ENCODE measurements at places on chromosomes 1 and 21.
A peak's percentile ranks its signal among the peaks of the same experiment; 100 is the strongest.

- DNase-seq: no peak
These were observed 1038.9 kb downstream of the BRINP3 start for GRCh38 chr1:189438808-189439207.

DNA sequence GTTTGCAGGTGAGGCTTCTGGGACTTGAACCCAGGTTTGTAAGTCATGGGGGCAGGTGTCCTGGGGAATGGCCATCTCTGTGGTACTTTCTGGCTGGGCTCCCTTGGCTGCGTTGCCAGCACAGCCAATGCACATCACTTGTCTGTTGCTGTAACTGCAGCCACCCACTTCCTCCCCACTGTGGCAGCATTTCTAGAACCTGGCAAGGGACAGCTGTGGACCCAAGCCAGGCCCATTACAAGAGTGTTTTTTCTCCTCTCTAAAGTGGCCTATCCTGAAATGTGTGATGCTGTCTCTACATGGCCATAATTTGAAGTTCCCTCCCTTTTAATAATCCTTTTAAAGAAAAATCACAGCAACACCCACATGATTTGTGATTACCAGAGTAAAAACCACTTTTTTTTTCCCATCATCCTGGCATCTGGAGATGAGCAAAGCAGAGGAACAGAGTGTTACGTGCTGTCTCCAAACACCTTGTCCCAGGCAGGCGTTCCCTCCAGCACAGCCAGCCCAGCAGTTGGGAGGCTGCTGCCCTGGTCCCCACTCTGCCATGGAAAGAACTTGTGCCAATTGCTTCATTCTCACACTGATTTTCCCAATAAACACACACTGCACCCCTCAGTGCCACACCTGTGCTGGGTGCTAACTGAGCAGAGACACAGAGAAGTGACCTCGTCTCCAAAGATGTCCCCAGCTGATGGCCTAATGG lies 360.6 kb upstream of the USP24 start:
- no peak for DNase-seq

GRCh38 chr1:201721082-201722049 lies 107.6 kb upstream of the IPO9 start:
- no peak for DNase-seq

GRCh38 chr1:172219966-172220365 lies 200.5 kb upstream of the C1orf105 start:
- DNase-seq: no peak

DNA sequence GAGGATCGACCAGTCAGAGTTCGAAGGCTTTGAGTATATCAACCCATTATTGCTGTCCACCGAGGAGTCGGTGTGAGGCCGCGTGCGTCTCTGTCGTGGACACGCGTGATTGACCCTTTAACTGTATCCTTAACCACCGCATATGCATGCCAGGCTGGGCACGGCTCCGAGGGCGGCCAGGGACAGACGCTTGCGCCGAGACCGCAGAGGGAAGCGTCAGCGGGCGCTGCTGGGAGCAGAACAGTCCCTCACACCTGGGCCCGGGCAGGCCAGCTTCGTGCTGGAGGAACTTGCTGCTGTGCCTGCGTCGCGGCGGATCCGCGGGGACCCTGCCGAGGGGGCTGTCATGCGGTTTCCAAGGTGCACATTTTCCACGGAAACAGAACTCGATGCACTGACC lies 9.6 kb downstream of the FAAP20 start:
- no peak for DNase-seq

DNA sequence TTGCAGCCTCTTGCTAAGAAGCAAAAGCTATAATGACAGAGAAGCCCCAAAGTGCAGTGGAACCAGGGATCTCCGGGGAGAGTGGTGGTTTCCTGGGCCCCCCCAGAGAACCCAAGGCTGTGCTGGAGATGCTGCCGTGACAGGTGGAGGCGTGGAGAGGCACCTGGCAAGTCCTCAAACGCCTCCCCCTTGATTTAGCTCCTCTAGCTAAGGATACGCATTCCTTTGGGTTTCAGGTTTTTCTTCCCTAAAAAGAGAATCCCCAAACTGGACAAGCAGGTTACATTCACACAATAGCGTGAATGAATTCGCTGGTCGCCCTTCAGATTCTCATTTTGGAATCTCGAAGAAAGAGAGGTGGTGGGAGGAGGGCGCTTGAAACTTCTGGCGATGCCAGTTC lies 853 bp upstream of the ATP1A1 start:
- no peak for DNase-seq

DNA sequence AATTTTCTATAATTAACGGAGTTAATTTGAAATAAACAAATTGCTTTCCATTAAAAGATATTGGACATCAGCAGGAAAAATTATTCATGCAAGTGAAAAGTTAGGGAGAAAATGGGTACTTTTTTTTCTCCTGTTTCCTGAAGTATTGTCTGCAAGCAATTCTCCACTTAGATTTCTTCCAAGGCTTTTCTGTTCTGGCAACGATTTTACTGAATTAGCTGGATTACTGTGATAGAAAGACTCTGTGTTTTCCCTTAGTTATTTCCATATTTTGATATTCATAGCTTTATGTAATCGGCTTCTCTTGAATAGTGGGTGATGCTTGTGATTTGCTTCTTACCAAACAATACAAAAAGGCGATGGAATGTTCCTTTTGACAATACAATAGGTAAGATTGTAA lies 1333.9 kb downstream of the AMY1C start:
- DNase-seq: peak; percentile 11

GRCh38 chr1:191675856-191676783 lies 482.1 kb upstream of the RGS18 start:
- no peak for DNase-seq

- no peak for DNase-seq
These were observed 21.4 kb downstream of the ACP6 start for GRCh38 chr1:147648933-147649332.

- DNase-seq: peak; percentile 97
These were observed at the start of gene DPH2 for GRCh38 chr1:43969746-43970466. Gene DPH2 (plus strand): TSS chr1:43970010. CDS start chr1:43970176, 166 bp downstream.

DNA sequence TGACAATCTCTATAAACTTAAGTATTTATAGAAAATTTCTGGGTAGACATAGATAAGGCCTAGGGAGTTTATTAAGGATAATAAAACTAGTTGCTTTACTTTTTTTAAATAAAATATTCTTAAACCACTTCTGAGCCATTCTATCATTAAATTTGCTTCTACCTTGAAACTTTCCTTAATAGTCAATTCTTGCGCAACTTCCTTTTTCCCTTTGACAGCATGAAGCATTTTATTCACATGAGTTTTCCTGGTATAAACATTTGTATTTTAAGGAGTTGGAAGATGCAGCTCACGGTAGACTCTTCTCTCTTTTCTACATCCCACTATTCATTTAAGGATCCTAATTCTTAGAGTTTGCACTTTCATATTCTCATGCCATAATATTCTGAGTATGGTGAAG lies 75.8 kb upstream of the DPH5 start:
- DNase-seq: no peak

DNA sequence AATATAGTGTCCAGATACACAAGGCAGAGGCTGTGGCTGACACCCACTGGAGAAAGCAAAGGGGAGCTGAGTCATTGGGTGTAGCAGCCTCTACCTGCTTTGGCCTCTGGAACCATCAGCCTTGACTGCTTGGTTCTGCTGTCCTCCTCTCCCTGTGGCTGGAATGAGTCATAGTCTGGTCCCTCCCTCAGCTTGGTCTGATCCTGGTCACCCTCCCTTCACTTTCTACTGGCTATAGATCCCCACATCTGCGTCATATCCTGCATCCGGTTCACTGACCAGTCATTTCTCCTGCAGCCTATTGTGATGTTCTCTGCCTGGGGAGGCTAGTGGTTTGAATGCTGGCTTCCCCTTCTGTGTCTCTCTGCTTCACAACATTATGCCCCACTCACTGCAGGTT lies 372.8 kb upstream of the DAB1 start:
- DNase-seq: no peak

DNA sequence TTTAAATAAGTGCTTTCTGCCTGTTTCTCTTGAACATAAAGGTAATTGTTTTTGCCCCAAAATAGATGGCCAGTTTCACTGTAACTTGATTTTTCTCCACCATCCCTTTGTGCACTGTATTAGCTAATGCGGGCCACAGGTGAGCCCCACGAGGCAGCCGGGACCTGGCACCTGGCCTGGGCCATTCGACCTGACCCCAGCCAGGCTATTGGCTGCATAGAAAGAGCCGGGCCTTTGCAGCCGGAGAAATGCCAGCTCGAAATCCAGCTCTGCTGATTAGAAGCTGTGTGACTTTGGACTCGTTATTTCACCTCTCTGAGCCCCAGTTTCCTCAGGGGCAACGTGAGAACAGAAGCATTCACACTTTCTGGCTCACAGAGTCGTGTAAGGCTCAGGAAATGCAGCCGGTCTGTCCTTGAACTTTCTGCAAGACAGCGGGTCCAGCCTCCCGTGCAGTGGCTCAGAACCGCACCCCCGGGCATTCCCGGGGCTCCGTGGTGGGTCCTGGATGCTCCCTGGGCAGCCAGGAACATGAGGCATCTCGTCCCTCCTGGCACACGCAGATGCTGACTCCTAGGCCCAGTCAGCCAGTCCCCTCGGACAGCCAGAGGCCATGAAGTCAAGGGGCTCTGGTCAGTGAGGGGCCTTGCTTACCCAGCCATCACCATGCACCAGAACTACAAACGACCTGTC lies 37.4 kb upstream of the ACTRT2 start:
- DNase-seq: no peak

DNA sequence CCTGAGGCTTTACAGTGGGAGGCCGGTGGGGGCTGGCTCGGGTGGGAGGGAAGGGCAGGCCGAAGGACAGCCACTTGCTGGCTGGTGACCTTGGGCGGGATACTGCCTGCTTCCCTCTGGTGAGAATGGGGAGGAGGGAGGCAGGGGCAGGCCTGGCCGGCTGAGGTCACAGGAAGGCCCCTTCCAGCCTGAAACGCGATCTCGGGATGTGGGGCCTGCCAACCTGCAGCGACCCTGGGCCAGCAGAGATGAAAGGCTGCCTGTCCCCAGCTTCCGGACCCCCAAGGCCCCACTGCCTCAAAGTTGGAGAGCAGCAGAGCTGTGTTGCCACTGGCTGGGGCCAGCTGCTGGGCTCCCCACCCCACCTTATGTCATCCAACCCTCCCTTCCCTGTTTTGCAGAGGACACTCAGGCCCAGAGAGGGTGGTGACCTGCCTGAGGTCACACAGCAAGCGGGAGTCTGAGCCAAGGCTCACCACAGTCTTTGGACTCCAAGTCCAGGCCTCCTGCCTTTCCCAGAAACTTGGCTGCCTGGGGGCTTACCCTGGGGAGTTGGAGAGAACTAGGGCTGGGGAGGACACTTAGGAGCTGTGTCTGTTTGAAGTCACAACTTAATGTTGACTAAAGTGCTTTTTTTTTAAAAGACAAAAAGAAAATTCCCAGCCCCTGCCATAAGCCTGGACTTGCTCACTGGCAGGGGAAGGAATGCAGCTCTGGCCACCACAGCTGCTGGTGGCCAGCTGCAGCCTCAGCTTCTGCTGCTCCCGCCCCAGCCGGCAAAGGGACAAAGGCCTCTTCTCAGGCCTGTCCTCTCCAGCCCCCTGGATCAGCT lies 14.8 kb upstream of the WASF2 start:
- peak; percentile 87 for DNase-seq

DNA sequence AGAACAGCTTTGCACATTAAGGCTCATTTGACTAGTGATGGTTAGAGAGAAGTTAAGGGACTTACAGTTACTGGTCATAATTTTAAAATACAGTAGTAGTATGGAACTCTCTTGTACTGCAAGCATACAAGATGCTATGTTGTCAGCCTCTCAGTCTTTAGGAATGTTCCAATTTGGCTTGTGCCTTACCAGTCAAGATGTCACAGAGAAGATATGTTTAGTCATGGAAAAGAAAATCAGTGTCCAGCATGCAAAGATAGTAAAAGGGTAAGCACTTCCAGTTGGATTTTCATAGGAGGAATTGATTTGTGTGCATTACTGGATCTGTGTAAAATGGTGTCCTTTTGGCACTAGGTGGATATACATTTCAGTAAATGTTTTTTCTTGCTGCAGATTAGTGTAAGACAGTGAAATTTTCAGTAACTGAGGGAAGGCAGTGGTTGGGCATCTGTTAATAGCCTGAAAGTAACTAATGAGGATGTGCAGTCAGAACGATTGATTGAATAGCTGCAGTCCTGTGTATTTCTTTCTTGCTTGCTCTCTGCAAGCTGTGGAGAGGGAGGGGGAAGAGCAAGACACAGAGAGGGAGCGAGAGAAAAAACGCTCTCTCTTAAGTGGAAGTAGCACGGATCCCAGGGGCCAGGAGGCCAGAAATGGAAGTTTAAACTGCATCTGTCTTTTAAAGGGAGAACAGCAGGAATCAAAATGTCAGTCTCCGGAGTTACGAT lies 108.2 kb downstream of the CLEC20A start:
- peak; percentile 48 for DNase-seq

GRCh38 chr1:52057255-52057654 lies 1.2 kb downstream of the BTF3L4 start:
- no peak for DNase-seq

GRCh38 chr21:35222541-35222941 lies 173.4 kb upstream of the RUNX1 start:
- no peak for DNase-seq

GRCh38 chr1:108117945-108118902 lies 81.9 kb downstream of the SLC25A24 start:
- DNase-seq: no peak

DNA sequence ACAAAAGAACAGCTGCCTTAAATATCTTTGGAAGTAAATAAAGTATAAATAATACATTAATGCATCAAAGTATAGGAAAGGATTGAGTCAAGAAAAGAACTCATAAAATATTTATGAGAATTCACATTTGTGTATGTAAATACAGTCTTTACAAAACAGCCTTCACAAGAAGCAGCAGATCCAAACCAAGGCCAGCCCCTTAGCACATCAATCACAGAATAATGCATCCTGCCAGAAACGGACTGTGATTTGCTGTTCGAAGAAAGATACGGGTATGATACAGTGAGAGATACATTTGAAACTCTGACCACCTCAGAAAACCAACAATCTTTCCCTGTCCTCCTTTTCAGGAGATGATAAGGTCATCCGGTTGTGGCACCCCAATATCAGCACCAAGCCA lies 70.9 kb downstream of the WDR64 start:
- no peak for DNase-seq

GRCh38 chr1:159214149-159214760 lies 9.6 kb downstream of the ACKR1 start:
- peak; percentile 31 for DNase-seq

DNA sequence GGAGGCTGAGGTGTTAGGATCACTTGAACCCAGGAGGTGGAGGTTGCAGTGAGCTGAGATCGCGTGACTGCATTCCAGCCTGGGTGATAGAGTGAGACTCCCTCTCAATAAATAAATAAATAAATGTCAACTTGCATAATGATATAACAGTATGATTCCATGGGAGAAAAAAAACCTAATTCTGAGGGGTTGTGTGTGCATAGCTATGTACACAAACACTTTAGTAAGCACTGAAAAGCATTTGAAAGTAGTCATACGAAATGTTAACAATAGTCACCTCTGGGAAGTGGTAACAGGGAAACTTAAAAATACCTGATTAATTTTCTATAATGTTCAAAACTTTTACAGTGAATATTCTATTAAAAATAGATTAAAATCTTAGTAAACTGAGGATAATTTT lies 43.2 kb downstream of the ANKRD13C start:
- DNase-seq: no peak

DNA sequence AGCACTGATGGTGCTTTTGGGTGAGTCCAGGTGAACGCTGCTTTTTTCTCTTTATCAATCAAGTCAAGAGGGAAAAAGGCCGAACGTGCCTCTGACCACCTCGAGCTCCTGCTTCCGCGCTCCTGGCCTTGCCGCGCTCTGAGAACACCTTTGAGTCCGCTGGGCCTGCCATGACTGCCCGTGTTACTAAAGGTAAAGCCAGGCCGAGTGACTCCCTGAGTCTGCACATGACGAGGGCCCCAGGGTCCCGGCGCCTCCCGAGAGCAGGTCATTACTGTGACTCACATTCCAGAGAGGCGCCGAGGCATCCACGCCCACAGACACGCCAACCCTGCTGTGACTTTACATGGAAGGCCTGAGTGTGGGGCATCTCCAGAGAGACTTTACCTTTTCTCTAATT lies 11.1 kb downstream of the POFUT2 start:
- no peak for DNase-seq
